ENCODE measurements at places on chromosomes 6 and 20.

GRCh38 chr6:103236923-103237322, 1622.8 kb downstream of the HACE1 start:
- DNase-seq, result no peak

DNA sequence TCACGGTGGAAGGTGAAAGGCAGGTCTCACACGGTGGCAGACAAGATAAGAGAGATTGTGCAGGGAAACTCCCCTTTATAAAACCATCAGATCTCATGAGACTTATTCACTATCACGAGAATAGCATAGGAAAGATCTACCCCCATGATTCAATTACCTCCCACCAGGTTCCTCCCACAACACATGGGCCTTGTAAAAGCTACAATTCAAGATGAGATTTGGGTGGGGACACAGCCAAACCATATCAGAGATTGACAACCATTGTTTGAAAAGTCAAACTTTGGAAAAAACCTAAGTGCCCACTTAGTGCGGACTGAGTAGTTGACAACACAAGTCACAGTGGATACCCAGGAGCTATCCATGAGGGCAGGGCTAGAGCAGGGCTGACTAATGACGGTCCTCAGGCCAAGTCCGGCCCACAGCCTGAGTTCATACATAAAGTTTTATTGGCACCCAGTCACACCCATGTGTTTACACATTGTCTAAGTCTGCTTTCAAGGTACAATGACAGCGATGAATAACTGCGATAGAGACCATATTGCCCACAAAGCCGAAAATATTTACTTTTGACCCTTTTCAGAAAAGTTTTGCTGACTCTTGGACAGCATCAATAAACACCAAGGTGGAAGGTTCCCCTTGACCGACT, 33.8 kb upstream of the PMEPA1 start:
- DNase-seq, result no peak

DNA sequence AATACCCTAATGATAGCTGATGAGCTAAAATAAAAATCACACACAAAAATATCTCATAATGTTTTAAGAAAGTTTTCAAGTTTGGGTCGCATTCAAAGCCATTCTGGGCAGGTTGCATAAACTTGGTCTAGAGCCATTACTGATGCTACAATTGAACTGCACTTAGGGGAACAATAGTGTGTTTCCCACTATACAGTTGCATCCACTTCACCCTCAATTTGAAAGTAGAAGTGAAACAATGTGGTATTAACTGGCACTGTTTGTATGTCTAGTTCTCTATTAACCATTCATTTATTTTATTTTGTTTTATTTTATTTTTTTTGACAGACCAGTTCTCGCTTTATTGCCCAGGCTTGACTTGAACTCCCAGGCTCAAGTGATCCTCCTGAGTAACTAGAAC, 23.0 kb upstream of the STK38 start:
- DNase-seq, result no peak

- DNase-seq, result peak; percentile 58
Measured at GRCh38 chr6:90284236-90285041, 12.2 kb downstream of the BACH2 start.

DNA sequence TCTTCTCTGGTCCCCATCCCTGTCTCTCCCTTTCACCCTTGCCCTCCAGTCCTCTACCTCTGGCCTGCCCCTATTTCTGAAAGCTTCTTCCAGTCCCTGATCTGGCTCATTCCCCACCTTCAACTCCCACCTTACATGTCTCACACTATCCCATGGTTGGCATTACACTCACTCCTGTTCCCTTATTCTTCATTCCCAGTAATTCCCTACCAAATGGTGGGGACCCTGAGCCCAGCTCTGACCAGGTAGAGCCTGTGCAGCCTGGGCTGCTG, 6.4 kb downstream of the TP53INP2 start:
- DNase-seq, result no peak

GRCh38 chr6:82441047-82441855, 77.6 kb downstream of the TPBG start:
- DNase-seq, result no peak

DNA sequence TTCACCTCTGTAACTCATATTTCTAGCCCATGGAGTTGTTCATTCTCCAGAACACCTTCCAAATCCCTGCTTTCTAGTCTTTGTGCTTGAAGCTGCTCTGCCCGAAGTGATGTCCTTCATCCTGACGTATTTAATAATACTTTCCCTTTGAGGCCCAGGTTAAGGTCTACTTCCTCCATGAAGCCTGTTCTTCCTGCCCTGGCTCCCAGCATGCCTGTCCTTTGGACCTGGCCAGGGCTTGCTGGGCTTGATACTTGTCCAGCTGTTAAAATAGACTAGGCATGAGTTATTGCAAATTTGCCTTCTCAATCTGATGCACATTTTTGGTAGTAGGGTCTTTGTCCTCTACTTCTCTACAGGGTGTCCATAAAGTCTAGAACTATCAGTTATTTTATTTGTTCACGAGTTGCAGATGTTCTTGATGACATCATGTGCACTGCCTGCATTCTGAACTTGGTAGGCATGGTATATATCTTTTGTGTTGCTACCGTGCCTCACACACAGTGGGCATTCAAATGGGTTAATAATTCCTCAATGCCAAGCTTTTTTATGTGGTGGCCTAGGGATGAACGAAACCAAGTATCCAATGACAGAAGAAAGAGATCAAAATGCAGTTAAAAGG, 3.1 kb upstream of the MAP7 start:
- no peak for DNase-seq

DNA sequence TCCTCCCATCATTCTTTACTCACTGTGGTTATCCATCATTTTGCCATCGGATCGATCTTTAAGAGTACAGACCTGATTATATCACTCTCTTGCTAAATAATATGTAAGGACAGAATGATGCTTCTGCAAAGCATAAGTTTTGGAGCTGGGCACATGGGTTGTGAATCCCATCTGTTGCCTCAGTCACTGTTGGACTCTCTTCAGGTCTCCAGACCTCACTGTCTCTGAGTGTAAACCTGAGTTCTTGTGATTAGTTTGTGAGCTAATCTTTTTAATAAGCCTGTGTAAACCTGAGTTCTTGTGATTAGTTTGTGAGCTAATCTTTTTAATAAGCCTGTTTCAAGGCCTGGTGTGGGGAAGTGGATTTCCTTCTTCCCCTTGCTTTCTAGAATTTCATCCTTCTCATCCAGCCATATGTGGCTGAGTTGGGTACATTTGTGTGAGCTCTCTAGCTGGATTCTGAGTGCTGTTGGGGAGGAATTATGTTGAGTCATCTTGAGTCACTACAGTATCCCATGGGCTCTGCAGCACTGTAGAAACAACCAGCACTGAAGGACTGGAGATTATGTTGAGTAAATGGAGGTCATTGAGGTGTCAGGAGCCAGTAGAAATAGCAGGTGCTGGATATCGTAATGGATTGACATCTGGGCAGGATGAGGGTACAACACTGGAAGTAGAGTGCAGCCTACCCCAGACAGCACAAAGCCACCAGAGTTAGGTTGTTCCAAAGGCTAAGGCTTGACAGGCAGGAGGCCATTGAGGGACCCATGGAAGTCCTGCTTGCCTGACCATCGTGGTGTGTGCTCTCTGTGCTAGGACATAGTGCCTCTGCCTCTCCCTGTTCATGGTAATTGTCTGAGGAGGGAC, 52.4 kb downstream of the SCAND1 start:
- no peak for DNase-seq
